ENCODE measurements at places on chromosomes 7 and 10.

DNA sequence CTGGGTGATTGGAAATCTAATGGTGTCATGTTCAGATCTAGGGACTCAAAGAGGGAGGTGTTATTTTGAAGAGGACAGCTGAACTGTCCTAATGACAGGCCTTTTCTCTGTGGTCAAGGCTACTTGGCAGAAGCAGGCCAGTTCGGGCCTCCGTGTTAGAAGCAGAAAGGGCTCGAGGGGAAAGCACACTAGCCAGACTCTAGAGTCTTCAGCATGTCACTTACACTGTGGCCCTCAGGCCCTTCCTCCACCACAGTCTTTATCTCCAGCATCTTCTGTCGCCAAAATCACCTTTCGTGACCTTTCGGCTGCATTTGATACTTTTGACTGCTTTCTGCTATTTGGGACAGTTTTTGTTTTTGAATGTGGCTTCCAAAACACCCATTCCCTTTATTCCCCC, 123.3 kb downstream of the CNNM2 start:
- DNase-seq, result no peak

DNA sequence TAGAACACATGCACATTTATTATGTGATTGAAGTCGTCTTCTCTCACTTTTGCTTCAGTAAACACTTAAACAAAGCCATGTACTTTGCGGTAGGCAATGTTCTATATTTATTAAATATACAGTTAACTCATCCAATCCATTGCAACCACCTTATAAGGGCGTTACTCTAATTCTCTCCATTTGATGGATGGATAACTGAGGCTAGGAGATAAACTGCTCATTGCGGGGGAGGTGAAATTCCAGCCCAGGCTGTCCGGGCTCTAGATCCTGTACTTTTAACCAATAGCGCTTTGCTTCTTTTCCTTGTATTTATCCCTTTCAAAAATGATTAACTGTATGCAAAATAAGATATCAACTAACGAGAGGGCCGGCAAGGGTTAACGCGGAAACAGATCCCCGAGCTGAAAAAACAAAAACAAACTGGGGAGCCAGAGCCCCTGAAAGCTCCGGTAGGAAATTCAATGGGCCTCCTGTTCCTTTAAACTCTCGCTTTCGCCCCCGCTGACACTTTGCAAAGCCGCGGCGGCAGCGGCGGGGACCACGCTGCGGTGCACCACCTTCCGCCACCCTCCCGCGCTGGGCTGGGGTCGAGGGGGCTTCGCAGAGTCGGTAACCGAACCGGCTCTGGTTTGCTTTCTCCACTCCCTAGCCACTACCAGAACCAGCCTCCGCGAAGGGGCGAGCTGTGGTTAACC, 1.0 kb upstream of the PLXDC2 start:
- DNase-seq, result no peak

DNA sequence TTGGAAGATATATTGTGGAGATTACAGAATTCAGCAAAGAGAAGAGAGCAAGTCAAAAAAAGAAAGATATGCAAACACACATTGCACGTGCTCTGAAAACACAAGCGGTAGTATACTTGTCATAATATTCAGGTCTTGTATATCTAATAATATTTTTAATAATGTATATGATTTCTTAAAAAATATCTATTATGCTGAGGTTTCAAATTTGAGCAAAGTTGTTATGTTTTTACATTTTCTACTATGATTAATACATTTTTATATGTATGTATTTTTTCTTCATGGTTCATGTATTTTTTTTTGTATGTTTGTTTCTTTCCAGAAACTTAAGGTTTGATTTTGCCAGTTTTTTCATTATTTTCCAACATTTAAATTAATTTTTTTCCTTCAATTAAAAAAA, 752.4 kb upstream of the VSTM2A start:
- no peak for DNase-seq

DNA sequence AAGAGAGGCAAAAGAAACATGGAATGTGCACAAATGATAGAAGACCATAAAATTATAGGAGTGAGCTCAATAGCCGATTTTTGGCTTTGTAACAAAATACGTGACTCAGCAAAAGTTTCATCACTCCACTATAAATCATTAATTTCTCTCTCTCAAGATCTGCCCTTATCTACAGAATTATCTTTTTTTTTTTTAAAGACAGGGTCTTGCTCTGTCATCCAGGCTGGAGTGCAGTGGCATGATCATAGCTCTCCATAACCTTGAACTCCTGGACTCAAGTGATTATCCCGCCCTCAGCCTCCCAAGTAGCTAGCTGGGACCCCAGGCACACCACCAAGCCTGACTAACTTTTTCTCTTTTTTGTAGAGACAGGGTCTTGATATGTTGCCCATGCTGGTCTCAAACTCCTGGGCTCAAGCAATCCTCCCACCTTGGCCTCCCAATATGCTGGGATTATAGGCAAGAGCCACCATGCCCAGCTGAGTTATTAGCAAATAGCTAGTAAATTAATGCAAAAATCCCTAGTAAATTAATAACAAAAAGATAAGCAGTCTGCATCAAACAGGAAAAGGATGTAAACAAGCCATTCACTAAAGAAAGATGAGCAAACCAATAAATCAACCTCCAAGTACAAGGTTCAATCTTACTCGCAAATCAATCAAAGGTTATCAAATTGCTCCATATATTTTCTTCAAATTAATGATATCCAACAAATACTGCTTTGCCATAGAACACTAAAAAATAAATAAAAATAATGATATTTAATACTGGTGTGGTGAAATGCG, 450.7 kb downstream of the PARD3 start:
- no peak for DNase-seq
